CD4-positive, CD25-positive, alpha-beta regulatory T cell (primary cell): ENCODE measurements at places on chromosomes 13 and 19. TPM values are rescaled to one million over a fixed set of nuclear protein-coding genes. Genes with fewer than 3 reads are reported as not detected.

DNA sequence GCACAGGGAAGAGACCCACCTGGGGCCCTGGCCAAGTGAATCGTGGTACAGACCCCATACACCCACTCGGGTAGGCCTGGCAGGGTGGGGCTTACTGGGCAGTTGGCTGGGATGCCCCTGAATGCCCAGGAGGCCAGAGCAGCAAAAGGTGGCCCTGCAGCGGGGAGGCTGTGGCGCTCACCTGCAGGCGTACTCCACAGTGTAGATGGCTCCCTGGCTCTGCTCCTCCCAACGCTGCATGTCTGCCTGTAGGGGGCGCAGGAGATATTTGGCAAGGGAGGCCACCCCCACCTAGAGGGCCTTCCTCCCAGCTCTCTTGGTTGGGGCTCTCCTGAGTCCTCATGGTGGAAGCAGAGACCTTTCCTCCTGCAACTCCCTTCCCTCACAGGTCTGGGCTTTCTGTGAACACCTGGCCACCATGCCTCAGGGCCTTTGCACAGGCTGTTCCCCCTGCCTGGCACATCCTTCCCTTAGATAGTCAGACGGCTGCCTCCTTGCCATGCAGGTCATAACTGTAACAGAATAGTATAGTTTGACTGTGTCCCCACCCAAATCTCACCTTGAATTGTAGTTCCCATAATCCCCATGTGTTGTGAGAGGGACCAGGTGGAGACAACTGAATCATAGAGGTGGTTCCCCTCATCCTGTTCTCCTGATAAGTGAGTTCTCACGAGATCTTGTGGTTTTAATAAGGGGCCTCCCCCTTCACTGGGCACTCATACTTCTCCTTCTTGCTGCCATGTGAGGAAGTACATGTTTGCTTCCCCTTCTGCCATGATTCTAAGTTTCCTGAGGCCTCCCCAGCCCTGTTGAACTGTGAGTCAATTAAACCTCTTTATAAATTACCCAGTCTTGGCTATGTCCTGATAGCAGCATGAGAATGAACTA lies 5.9 kb downstream of the BORCS8 start:
- H3K27ac ChIP-seq: no peak overlapping the region
- H3K27me3 ChIP-seq: no peaks in the 10 kb centered on the region
- DNase-seq: peak; percentile 69

GRCh38 chr13:112885782-112886268 lies 83.2 kb upstream of the MCF2L start:
- H3K27me3 ChIP-seq: no peaks in the 10 kb centered on the region
- H3K36me3 ChIP-seq: peaks cover 8% of the 10 kb centered on the region
- no peak overlapping the region for H3K4me3 ChIP-seq
- H3K4me1 ChIP-seq: no peaks in the 10 kb centered on the region
- no peak overlapping the region for H3K27ac ChIP-seq
- DNase-seq: no peak

DNA sequence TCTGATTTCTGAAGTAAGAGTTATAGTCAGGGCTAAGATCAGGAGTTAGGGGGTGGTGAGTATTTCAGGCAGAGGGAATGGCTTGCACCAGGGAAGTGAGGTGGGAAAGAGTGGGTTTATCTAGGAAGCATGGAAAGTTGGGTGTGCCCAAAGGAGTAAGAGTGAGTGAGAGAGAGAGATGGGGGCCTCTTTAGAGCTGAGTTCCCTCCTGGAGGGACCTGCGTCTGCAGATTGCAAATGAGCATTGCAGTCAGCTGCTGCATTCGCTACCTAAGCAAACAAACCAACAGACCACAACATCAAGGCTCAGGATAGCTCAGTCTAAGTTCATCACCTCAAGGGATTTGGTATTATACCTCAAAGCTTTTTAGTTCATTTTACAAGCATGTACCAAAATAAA lies 405.8 kb downstream of the FGF9 start:
- DNase-seq: no peak
- no peaks in the 10 kb centered on the region for H3K36me3 ChIP-seq
- H3K27ac ChIP-seq: no peak overlapping the region
- H3K4me3 ChIP-seq: no peak overlapping the region
- no peaks in the 10 kb centered on the region for H3K27me3 ChIP-seq

DNA sequence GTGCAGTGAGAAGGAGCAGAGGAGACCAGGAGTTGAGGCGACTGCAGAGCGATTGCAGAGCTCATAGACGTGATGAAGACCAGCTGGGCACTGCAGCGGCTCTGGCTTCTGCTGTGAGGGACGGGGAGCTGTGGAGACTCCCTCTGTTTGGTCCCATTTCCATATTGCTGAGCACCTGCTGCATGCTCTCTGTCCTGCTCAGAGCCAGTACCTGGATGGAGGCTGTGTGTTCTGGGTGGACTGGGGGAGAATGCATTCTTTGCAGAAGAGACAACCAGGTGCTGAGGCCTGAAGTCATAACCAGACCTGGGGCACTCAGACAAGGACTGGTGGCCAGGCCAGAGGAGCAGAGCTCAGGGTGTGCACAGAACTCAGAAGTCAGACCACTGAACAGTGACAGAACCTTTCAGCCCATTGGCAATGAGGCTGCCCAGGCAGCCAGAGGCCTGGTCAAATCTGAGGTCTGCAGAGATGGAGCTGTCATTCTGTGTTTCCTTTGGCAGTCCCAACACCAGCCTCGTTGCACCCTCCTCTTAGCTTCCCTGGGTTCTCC lies 1.3 kb upstream of the A1BG start:
- no peak overlapping the region for H3K4me3 ChIP-seq
- no peaks in the 10 kb centered on the region for H3K27me3 ChIP-seq
- H3K36me3 ChIP-seq: no peaks in the 10 kb centered on the region
- no peak overlapping the region for H3K27ac ChIP-seq
- peaks cover 20% of the 10 kb centered on the region for H3K4me1 ChIP-seq

DNA sequence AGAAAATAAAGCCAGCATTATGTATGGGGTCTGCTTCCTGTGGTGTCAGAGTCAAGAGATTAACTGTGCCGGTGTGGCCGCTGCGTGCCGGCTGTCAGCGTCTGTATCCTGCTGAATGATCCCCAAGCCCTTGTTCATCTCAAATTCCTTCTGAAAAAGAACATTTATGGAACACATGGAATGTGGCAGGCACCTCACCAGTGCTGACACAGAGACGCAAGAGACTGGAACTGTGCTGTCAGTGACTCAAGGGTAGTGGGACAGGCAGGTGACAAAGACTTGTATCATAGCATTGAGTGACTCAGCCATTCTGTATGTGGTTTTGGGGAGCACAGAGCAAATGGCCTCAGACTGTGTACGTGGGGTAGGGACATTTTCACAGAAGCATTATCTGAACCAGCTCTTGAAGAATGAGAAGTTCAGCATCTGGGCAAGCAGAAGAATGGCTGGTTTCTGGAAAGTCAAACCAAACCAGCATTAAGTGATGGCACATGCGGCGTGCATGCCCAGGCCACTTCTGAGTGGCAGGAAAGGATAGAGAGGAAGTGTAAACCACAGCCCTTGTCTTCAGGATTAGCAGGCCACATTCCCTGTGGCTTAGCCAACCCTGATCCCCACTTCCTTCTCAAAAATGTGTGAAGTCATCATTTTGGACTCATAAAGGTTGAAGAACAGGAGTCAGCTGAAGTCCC lies 54.0 kb upstream of the IRS2 start:
- H3K36me3 ChIP-seq: no peaks in the 10 kb centered on the region

GRCh38 chr13:32682740-32683139 lies 96.5 kb downstream of the PDS5B start:
- H3K4me1 ChIP-seq: no peaks in the 10 kb centered on the region
- H3K27ac ChIP-seq: no peak overlapping the region
- H3K36me3 ChIP-seq: peaks cover 41% of the 10 kb centered on the region
- DNase-seq: no peak
- no peak overlapping the region for H3K4me3 ChIP-seq
- H3K27me3 ChIP-seq: no peaks in the 10 kb centered on the region

- no peak overlapping the region for H3K4me3 ChIP-seq
- H3K27me3 ChIP-seq: peaks cover 2% of the 10 kb centered on the region
- no peaks in the 10 kb centered on the region for H3K36me3 ChIP-seq
- no peaks in the 10 kb centered on the region for H3K4me1 ChIP-seq
Measured at GRCh38 chr13:72586518-72586917, 140.9 kb downstream of the MZT1 start.

GRCh38 chr19:45814851-45815480 lies at the start of gene RSPH6A:
TSS of gene RSPH6A (minus strand) at chr19:45815308. CDS start at chr19:45815176, 132 bp downstream.
- H3K4me3 ChIP-seq: no peak within 1 kb of the TSS
- H3K27me3 ChIP-seq: no peaks in the 10 kb centered on the region
- H3K36me3 ChIP-seq: peaks cover under 1% of the 10 kb centered on the region
- no peak for DNase-seq
- H3K27ac ChIP-seq: no peak within 1 kb of the TSS

DNA sequence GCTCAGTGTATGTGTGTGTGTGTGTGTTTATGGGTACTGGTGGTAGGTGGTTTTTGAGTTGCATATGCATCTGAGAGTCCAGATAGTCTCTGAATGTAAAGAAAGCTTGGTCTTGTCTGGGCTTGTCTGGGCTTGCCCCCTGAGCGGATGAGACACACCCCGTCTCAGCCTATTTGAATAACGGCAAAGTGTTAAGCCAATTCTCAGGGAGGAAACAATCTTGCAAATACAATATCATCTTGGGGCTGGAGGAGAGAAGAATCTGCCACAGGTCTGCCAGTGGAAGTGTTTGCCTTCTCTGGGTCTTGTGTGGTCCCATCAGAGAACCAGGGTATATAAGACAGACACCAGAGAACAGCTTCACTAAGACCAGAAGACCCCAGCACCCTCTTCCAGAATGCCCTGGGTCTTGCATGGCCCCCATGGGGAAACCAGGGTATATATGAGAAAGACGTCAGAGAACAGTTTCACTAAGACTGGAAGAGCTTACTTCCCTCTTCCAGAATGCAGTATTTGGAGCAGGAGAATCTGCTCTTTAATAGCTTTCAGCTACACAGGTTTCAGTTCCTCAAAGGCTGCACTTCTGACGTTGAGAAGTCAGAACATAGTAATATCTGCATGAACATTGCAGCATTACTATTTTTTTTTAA lies 13.3 kb downstream of the CD70 start:
- H3K4me1 ChIP-seq: peaks cover 6% of the 10 kb centered on the region
- no peak for DNase-seq
- H3K27ac ChIP-seq: no peak overlapping the region
- H3K27me3 ChIP-seq: peaks cover 7% of the 10 kb centered on the region

The STARD13 gene
- not detected for total RNA-seq

The KLF2 gene
- total RNA-seq: 725 TPM
